ENCODE measurements at places on chromosomes 16 and 17.

DNA sequence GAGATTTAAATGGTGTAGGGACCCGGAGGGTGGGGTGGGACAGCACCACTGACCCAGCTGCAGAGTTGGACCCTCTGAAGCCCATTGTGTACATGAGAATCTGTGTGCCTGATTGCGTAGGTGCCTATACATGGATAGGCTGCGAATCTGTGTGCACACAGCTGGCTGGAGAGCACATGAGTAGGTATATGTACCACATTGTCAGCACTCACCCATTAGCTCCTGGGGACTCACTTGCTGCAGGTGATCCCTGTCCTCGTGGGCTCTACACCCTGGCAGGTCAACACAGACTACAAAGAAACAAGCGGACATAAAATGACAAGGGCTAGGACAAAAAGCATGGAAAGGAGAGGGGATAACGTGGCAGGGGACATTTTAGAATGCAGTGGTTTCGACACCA is 11.3 kb upstream of the CETP start:
- DNase-seq: no peak

- DNase-seq: no peak
Observed at GRCh38 chr17:57004944-57005579, 27.1 kb downstream of the SCPEP1 start.

DNA sequence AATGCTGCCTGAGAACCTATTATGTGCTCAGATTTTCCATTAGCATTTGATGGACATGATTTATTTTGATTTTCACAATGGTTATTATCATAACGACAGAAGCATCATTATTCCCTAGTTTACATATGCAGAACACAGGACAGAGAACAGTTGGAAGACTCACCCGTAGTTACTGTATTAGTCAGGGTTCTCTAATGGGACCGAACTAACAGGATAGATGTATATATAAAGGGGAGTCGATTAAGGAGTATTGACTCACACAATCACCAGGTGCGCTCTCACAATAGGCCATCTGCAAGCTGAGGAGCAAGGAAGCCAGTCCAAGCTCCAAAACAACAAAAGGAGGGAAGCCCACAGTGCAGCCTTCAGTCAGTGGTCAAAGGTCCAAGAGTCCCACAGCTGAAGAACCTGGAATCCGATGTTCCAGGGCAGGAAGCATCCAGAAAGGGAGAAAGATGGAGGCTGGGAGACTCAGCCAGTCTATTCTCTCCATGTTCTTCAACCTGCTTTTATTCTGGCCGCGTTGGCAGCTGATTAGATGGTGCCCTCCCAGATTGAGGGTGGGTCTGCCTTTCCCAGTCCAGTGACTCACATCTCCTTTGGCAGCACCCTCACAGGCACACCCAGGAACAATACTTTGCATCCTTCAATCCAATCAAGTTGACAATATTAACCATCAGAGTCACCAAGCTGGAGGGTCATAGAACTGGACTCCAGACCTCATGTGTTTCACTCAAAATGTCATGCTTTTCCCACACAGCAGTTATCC is 92.7 kb upstream of the XYLT1 start:
- no peak for DNase-seq

- DNase-seq: no peak
Observed at GRCh38 chr17:49965524-49965909, 3.5 kb upstream of the DLX4 start.

GRCh38 chr16:82358606-82359221 is 188.7 kb upstream of the MPHOSPH6 start:
- no peak for DNase-seq

DNA sequence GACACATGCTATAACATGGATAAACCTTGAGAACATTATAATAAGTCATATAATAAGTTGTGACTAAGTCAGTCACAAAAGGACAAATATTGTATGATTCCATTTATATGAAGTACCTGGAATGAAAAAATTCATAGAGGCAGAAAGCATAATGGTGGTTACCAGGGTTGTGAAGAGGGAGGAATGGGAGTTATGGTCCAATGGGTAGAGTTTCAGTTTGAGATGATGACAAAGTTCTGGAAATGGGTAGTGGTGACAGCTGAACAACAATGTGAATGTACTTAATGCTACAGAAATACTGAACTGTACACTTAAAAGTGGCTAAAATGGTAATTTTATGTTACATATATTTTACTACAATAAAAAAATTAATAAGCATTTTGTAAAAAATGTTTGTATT is 49.7 kb downstream of the MYO1D start:
- no peak for DNase-seq

DNA sequence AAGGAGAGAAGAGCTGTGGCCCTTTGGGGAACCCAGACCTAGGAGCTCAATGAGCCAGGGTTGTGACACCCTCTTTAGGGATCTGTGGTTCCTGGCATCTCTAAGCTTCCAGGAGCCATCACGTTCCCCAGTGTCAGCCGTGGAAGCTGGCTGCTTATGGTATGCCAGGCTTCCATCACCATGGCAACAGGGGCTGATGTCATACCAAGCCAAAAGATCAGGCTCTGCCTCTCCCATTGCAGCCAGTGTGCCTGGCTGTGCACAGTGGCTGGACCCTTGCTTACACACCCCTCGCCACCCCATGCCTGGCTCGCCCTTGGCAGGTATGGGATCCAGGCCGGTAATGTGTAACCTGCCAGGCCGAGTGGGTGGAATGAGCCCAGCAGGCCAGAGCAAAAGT is 91.1 kb downstream of the SSH2 start:
- peak; percentile 59 for DNase-seq

DNA sequence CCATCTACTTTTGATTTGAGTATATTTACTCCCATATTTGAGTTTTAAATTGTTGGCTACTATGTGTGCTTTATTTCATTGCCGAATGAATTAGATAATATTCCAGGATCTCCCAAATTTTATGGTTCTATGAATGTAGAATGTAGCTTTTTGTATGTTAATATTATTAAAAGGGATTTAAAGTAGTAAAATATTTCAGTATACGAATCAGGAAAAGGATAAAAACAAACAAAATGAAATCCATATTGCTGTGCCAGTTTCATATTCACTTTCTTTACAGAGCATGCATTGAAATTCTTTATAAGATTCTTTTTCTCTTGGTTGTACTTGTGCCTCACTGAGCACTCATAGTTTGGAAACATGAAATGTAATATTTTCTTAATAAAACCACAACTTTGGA is 155.1 kb downstream of the CHD9 start:
- DNase-seq: no peak

DNA sequence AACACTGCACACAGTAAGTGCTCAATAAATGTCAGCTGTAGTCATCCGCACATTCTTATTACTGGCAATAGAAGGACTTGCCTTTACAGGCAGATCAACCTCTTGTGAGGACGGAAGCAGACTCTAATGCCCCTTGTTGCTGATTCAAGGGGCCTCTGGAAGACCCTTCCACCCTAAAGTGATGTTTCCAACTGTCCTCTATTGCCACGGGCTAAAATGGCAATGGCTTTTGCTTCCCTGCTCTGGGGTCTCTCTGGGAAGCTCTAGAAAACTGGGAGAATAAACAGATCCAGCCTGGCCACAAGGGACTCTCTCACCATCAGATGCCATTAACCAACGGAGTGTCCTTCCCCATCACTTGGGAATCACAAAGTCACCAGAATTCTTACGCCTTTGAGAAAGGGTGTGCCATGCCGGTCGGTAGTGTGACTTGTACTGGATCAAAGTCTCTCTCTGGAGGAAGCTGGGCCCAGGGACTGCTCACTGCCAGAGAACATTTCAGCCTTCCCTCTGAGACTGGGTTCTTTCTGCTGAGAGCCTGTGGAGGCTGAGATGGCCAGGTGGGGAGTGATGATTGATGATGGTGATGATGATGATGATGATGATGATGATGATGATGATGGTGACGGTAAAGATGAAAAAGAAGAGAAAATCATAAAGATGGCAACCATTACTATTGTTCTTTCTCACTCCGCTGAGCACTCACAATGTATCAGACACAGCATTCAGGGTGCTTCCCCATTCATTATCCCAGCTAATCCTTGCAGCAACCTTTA is 146.8 kb downstream of the CYLD start:
- DNase-seq: no peak

DNA sequence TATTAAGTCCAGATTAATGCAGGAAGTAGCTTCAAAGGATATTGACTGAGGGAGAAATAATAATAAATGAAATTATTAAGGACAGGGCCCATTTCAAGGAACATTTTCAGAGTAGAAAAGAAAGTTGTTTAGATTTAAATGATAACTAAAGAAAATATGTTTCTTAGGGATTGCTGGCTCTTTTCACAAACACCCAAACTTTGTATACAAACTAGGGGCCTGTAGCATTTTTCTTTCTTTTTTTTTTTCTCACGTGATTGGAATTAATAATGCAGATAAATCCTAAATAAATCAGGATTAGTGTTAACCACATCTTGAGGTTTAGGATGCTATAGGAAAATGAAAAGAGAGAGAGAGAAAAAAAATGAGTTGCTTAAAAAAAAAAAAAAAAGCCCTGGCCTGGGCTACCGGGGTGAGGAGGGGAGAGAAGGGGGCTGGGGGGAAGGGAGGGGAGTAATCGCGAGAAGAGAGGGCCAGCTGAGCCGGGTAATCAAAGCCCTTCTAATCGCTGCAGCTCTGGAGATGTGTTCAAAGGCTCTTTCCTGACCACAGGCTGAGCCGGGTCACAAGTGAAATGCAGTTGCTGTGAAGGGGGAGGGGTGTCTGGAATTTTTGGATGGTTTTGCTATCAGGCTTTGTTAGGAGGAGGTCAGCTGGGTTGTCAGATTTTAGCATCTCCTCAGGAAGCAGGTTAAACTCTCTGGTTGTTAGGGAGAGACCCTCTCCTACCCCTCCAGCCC is 104.6 kb upstream of the ZFHX3 start:
- no peak for DNase-seq

- no peak for DNase-seq
Observed at GRCh38 chr17:54727624-54728023, 173.0 kb upstream of the TOM1L1 start.

- peak; percentile 29 for DNase-seq
Observed at GRCh38 chr16:80803339-80804055, 901 bp downstream of the CDYL2 start.

GRCh38 chr17:72576289-72576759 is 455.5 kb downstream of the SOX9 start:
- DNase-seq: no peak

DNA sequence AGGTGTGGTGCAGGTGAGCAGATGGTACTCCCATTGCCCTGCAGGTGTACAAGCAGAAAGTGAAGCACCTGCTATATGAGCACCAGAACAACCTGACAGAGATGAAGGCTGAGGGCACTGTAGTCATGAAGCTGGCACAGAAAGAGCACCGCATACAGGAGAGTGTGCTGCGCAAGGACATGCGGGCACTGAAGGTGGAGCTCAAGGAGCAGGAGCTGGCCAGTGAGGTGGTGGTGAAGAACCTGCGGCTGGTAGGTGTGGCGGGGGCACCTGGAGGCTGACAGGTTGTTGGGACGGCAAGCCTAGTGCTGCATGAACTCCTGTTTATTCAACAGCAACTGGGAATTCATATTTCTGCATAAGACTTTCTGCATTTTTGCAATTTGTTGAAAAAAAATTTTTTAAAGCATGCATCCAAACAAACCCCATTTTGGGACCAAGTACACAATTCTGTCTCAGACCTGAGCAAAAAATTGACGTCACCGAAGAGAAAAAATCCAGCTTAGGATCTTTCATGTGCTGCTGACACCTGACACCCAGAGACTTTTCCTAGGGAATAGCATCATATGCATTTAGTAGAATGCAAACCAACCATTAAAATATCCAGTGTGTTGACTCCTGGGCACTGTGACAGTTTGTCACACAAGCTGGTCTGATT is 13.5 kb upstream of the DBNDD1 start:
- DNase-seq: no peak

DNA sequence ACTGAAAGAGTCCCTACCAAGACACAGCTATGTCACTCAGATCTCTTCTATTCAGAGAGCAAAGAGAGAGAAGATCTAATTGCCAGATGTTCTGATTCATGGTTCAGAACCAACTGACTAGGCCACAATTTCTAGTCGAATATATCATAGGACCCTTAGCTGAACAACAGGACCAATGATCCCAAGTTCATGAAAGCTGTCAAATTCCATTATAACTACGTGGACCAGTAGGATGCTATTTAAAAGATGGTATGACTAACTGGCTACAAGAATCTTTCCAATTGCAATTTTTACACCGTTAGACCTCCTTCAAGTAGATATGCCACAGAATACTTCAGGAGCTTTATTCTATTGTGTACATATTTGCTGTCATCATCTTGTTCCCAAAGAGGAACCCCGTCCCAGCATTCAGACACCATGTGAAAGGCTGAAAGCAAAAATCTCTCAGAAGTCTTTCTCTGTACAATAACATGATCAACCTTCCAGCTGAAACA is 26.0 kb downstream of the DCUN1D3 start:
- DNase-seq: no peak

DNA sequence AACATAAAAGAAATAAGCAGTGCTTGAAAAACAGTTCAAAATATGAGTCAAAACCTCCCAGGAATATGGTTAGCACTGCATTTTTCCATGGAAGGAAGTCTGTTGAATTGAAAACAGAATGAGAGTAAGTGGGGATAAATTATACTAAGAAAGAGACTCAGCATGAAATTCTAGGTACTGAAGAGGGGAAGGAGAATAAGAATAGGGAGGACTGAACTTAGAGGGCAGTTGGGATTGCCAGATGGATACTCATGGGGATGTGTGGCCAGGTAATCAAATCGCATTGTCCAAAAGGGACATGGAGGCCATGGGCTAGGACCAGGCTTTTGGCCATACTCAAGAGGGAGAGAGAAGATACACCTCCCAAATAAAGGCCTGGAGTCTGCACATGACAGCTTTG is 247.9 kb downstream of the CDH13 start:
- DNase-seq: no peak

DNA sequence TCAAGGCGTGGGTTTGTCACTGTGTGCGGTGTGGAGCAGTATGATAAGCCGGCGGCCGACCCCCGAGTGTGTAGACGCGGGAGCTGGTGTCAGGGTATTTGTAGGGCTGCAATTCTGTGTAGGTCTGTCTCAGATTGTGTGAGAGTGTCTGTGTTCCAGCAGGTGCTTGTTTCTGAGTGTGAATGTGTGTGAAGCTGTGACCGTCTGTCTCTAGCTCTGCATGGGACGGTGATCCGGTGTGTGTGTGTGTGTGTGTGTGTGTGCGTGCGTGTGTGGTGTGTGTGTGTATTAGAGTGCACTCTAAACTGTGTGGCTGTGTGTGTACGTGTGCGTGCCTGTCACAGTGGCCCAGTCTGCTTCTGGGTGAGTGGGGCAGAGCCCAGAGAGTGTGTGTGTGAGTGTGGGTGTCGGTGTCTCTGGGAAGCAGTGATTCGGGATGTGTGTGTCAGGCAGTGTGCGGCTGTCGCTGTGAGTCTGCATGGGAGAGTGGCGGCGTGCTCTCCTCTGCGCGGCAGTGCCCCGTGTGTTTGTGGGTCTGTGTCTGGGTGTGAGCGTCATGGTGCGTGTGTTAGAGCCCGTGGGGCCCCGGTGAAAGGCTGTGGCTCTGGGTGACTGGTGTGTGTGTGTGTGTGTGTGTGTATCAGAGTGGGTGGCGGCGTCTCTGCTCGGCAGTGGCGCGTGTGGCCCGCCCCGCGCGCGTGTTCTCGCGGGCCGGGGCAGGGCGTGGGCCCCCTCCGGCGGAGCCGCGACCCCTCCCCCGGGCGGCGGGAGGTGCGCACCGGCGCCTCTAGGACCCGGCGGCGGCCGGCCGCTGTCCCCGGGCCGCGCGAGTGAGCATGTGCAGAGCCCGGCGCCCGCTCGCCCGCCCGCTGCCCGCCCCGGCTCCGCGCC is at the start of gene WSCD1:
WSCD1 (plus strand) TSS at position 841 of the 891 bp plus-strand sequence. CDS start 10,280 bp downstream, outside the sequence.
- DNase-seq: no peak

- DNase-seq: no peak
Observed at GRCh38 chr17:48014595-48015111, 22.9 kb downstream of the COPZ2 start.

GRCh38 chr16:3089717-3090592 is 9.1 kb downstream of the ZSCAN10 start:
- no peak for DNase-seq
